ENCODE measurements at places on chromosomes 2 and 18.
A peak's percentile ranks its signal among the peaks of the same experiment; 100 is the strongest.

GRCh38 chr18:2857491-2858131 is 10.8 kb downstream of the EMILIN2 start:
- DNase-seq = peak; percentile 41

DNA sequence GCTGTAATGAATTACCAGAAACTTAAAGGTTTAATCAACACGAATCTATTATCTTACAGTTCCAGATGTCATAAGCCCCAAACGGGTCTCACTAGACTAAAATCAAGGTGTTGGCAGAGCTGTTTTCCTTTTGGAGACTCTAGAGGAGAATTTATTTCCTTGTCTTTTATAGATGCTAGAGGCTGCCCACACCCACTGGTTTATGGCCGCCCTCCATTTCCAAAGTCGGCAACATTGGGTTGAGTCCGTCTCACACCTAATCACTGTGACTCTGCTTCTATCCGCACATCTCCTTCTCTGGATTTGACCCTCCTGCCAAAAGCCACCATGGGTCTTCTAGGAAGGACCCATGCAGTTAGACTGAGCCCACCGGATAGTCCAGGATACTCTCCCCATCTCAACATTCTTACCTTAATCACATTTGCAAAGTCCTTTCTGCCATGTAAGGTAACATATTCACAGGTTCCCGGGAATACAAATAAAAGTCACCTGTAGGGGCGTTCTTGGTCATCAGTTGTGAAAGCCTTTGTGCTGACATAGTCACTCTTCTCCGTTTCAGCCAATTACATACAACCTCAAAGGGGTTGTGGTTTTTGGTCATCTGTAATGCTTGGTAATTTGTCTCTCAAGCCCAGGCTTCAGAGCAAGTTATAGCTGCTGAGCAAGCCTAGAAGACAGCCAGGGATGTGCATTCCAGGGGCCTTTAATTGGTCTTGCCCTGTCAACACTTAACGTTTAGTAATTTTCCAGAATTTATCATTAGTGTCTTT is 179.4 kb downstream of the ANTXR1 start:
- peak; percentile 49 for DNase-seq

DNA sequence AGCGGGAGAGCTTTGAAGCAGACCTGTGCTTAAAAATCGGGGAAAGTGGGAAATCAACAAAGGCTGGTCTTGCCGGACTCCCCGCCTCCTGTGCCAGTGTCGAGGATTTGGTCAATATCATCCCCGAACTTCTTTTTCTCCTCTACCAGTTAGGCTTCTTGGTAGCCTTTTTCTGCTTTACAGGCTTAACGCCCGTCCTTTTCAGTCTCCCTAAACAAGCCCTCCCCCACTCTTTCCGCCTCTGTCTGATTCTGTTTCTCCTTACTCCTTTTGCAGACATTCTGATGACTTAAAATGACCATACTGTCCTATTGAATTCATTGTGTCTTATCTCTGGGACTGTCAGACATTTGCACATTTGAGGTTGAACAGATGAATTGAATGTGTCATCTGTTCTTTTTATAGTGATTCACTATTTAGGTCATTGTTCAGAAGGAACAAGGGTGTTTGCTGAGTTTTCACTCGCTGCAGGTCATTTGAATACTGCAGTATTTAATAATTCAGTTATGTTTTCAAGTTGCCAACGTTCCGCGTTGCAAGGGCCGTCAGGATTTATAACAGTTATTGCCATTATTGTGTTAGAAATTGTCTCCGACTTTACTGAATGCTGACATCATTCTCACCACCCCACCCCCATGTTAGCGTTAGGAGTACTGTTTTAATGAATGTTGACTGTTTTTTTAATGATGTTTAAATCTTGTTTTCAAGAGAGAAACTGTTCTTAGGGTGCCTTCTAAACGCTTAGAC is 1.1 kb downstream of the ITGAV start:
- DNase-seq = peak; percentile 61

GRCh38 chr2:119485336-119486110 is 38.8 kb downstream of the SCTR start:
- peak; percentile 53 for DNase-seq

DNA sequence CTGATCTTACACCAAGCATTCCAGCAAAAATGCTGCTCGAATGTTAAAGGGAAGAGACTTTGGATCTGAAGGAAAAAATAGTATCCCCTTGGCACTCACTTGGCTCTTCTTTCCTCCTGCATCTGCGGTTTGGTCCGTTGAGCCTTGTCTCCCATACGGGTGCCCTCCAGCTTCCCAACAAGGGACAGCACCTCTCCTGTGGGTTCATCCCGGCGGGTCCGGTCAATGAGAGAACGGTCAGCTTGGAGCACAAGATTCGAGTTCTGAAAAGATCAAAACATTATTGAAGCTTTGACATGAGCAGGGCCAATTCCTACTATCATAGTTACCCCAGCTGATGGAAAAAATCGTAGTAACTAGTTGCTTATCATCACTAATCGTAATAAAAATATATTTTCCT is 740 bp downstream of the SNRNP200 start:
- no peak for DNase-seq

DNA sequence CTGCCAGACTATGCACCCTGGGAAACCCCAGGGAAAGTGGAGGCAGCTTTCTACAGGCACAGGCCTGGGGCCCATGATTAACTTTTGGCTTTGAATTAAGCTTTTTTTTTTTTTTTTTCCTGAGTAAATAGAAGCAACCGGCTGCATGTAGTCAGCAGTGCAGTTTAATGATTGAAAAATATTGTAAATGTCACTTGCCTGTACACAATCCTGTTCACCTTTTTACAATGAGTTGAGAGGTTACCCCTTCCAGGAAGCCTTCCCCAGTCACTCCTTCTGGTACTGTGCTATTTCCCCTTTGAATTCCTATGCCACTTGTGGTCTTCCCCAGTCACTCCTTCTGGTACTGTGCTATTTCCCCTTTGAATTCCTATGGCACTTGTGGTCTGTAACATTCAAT is 475.6 kb downstream of the TDRD15 start:
- DNase-seq = no peak
